ENCODE measurements at places on chromosomes 3 and 15.

DNA sequence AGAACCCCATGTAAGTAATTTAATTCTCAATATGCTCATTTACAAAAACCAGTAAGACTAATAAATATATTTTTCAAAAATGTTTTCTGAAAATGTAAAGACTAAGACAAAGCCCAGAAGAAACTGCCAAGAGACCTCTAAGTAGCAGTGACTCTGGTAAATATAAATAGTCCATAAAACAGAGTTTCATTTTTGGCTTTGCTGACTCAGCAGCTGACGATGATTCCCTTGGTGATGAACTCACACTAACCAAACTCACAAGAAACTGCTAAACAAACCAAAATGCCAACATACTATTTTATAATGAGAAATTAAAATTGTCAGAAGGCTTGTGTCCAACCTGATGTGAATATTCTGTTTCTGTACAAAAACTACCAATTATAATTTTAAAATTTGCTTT, 31.5 kb upstream of the IMPG2 start:
- DNase-seq: no peak

- DNase-seq: no peak
Observed at GRCh38 chr3:46484388-46484787, 13.4 kb upstream of the RTP3 start.

DNA sequence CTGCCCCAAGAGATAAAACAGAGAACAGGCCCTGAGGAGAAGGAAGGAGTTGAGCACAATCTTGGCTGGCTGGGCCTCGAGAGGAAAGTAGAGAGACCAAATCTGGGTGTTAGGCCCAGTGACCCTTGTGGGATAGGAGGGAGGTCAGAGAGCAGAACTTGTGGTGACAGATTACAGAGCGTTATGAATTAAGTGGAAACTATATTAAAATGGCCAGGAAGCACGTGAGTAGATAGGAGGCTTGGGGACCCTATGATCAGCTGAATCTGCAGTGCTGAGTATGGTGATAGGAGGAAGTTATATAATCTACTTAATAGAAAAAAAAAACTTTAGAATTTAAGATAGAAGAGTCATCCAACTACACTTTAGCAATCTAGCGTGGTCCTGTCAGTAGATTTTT, 30.0 kb downstream of the ST6GAL1 start:
- DNase-seq: no peak

- DNase-seq: no peak
Observed at GRCh38 chr15:90531147-90531546, 1.4 kb downstream of the CRTC3 start.

- no peak for DNase-seq
Observed at GRCh38 chr15:41817327-41817726, 10.6 kb upstream of the JMJD7 start.

DNA sequence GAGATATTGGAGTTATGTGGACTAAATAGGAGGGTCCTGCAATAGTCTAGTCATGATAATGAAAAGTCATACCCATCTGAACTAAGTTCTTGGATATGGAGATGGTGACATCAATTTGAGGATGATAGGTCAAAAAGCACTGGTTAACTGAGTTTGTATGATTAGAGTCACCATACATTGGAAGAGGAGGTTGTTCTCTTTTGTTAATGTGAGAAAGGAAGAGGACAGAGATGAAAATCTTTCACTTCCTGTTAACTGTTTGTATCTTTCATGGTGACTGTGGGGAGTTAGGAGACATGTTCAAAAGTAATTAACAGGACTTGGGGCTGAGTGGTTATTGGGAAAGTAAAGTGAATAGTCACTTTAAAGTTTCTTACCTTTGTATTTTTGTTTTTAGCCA, 11.1 kb downstream of the TMEM62 start:
- DNase-seq: no peak

GRCh38 chr3:173275740-173276139, 121.8 kb upstream of the NLGN1 start:
- DNase-seq: no peak

- DNase-seq: no peak
Observed at GRCh38 chr3:160673188-160673587, 3.8 kb upstream of the ARL14 start.

DNA sequence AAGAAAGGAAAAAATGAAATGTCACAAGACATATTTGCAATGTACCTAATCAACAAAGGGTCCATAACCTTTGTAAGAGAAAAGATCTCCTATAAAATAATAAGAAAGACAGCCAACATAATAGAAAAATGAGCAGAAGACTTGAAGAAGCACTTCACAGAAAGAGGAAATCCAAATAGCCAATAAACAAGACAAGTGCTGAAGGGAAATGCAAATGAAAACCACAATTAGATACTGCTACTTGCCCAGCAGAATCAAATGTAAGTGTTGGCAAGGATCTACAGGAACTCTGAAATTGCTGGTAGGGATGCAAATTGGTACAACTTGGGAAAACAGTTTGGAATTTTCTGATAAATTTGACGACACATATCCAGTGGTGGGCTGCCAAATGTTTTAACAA, 15.1 kb upstream of the TOPAZ1 start:
- no peak for DNase-seq

DNA sequence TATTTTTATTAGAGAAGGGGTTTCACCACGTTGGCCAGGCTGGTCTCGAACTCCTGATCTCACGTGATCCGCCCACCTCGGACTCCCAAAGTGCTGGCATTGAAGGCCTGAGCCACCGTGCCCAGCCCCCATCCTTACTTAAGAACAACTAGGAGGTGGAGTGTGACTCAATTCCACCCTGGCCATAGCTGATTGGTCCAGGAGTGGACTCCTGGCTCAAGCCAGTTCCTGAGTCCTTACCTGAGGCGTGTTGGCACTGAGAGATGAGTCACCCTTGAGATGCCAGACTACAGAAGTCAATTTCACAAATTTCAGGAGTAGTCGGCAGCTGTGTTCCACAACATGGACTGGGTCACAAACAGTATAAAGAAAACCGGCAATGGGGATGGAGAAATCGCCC, 124.2 kb downstream of the SHQ1 start:
- DNase-seq: no peak

GRCh38 chr3:140294058-140294457, 359.1 kb downstream of the CLSTN2 start:
- DNase-seq: no peak

- no peak for DNase-seq
Observed at GRCh38 chr15:49706805-49707204, 86.0 kb downstream of the DTWD1 start.

DNA sequence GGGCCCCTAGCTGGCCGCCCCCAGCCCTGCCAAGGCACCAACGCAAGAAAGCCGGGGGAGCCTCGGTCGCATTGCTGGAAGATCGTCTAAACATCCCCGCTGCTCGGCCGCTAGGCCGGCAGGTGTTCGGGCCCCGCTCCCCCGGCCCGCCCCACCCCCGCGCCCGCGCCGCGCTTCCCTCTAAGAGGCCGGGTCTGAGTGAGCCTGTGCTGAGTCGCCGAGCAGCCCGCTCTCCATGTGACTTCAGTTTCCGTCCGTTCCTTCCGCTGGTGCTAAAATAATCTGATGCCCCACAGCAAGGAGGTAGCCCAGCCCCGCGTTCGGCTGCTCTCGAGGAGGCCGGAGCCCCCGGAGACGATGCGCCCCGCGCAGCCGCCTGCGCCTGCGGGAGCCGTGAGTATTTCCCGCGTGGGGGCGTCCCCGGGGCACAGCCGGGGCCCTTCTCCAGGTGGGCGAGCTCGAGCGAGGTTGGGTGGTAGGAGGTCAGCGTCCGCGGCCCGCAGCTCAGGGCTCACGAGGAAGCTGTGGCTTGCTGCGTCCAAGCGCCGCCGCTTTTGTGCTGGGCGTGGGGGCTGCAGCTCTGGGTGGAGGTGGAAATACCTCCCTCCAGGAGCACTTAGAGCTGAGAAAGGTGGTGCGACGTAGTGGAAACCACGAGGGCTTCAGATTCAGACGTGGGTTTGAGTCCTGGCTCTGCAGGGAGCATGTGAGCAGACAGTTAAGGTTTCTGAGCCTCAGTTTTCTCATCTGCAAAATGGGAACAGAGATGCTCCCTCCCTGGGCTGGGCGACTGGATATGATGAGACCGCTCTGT, at the start of gene NRROS:
NRROS (plus strand) TSS at position 212 of the 814 bp plus-strand sequence. CDS start 14,846 bp downstream, outside the sequence.
- DNase-seq: peak; percentile 58

DNA sequence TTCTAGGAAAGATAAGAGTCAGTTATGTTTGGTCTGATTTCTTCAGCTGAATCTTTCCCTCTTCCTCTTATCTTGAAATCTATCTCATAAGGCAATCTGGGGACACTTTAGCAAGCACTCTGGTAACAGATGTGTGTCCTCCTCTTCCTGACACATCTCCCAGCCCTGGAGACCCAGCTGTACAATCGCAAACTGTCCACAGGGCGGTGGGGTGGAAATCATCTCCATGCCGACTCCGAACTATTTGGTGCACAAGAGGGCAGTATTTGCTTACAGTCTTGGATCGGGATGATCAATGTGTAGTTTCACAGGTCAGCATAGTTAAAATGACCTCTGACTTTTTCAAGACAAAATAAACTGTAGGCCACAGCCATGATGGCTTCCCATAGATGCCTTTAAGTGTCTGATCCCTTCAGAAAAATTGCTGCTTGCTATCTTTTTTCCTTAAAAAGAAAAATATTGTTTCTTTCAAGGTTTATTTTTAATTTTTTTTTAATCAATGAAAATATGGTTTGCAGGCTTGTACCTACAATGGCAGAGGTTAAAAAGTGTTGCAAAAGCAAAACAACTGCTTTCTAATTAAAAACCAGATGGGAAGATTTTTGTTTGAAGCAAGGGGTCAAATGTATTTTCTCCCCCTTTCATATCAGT, 17.7 kb downstream of the EEFSEC start:
- no peak for DNase-seq

DNA sequence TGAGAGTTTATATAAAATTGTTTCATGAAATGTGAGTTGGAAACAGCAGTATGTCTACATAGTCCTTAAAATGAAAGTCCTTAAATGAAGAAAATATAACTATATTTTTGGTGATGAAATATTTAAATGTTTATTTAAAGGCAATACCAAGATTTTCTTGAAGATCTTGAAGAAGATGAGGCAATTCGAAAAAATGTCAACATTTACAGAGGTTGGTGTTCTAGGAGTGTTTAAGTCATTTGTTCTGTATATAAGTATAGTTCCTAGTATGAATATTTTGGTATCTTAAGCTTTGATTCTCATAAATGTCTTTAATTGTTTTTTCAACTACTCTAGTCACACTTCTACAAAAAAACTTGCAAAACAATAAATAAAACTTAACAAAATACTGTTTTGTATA, 29.0 kb downstream of the NMD3 start:
- no peak for DNase-seq

- DNase-seq: no peak
Observed at GRCh38 chr3:52489453-52489852, 5.7 kb upstream of the STAB1 start.

DNA sequence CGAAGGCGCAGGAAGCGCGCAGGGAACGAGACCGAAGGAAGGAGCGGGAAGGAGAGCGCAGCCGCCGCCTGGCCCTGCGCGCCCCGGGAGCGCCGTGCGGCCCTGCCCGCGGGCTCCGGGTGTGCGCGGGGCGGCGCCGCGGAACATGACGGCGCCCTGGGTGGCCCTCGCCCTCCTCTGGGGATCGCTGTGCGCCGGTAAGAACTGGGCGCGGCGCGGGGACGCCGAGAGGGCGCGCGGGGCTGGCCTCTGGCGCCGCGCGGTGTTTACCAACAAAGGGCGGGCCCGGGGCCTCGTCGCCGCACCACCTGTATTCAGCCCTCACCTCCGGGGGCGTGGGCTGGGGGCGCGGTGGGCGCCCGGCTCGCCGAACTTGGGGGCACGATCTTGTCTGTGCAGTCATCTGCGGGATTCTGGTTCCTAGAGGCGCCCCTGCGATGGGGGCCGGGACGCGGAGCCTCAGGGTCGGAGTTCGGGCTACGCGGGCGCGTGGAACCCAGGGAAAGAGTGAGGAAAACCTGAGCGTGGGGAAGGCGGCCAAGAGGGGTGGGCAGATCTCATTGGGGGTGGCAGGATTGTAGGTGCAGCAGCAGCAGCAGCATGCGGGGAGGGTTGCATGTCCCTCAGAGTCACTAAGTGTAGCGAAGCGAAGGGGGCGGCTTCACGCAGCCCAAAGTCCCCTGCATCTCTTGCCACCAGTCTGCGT, 641 bp downstream of the ACVR2B start:
- DNase-seq: peak; percentile 29

DNA sequence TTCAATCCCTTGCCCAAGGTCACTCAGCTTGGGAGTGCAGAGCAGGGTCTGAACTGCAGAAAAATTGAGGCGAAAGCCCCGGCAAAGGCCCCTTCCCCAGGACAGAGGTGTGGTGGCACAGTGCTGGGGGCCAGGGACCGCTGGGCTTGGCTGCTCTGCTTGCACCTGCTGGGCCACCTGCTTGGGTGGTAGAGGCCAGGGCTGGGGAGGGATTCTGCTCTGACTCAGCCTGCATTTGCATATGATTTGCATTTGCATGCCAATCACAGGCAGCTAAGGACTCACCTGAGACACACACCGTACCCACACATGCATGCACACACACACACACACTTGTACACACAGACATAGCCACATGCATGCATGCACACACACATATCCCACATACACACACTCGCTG, 9.9 kb downstream of the GRM2 start:
- DNase-seq: no peak

GRCh38 chr3:186217820-186218164, 108.9 kb upstream of the ETV5 start:
- DNase-seq: no peak

GRCh38 chr3:42148982-42149432, 57.9 kb downstream of the TRAK1 start:
- no peak for DNase-seq

- DNase-seq: no peak
Observed at GRCh38 chr15:44734839-44735481, 1.4 kb upstream of the TRIM69 start.

DNA sequence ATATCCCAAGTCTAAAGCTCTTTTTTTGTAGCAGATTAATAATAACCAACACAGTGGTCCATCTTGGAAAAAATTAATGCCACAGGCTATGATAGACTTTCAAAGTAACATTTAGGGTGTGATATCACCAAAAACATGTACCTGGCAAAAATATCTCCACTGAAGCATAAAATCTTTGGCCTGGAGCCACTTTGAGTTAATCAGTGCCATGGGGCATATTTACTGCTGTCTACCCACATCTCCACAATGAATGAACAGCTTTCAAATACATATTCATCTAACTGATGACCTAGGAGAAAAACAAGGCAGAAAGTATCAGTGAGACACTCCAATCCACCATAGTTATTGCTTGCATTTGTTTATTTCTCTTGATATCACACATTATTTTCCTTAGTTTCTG, 296.0 kb upstream of the MDFIC2 start:
- no peak for DNase-seq

DNA sequence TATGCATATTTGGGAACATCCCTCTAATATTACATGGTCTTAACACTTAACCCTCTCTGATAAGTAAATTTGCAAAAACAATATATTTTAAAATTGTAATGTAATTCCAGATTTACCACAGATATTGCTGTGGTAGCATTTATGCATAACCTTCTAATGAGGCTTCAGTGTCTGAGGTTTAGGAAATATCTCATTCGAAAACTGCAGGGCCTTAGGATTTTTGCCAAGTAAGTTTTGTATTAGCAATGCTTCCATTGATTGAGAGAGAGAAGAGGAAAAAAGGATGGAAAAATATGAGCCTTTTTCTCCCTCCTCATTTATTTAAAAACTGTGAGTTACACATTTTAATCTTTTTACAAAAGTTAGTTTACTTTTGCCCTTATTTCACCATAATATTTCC, 294.6 kb downstream of the EPHA3 start:
- no peak for DNase-seq

GRCh38 chr3:24145981-24146822, 201.1 kb downstream of the NR1D2 start:
- DNase-seq: no peak

All from activated CD8-positive, alpha-beta memory T cell treated with anti-CD3 and anti-CD28 coated beads, Interleukin-2, amount 50 U/mL, for 4 hours (primary cell).